ENCODE measurements at places on chromosomes 13 and 19.

DNA sequence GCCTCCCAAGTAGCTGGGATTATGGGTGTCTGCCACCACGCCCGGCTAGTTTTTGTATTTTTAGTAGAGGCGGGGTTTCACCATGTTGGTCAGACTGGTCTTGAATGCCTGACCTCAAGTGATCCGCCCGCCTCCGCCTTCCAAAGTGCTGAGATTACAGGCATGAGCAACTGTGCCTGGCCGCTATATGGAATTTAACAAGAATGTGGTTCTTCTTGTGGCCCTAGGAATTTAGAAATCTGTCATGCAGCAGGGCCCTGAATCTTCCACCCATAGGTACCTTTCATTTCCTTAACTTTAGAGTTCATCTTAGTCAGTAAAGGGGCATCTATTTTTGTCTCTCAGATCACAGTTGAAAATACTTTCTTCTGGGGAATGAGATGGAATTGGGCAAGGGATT is 25.6 kb upstream of the NDFIP2 start:
- no peak for DNase-seq

DNA sequence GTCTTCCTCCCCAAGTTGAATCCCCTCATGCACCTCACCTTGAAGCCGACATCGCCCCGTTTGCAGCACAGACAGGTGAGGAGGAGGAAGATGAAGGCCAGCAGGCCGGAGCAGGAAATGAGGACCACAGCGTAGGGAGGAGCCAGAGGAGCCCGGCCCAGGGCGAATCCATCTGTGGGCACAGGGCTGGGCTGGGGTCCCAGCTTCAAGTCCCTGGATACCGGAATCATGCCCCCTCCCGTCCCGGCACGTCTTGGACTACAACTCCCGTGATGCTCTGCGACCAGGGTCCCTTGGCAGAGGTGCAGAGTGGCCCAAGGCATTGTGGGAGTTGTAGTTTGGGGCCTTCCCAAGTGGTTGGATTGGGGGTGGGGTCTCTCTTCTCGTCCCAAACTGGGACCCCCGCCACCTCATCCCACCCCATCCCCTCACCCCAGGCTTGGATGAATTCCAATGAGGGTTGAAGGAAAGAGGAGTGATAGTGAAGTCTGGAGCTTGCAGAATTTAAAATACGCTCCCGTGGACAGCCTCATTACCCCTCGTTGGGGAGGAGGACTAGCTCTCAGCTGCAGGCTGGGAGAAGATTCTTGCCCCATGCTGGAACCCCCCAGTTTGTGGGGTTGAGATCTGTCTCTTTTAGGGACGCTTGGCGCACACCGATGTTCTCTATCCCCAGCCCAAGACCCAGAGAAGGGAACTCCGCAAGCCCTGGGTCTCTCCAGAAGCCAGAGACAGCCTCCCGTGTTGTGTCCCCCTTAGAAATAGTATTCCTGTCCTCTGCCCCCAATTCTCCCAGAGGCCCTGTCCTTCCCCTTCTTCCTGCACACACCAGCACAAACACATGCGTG is 990 bp downstream of the LMTK3 start:
- DNase-seq, result peak; percentile 64

DNA sequence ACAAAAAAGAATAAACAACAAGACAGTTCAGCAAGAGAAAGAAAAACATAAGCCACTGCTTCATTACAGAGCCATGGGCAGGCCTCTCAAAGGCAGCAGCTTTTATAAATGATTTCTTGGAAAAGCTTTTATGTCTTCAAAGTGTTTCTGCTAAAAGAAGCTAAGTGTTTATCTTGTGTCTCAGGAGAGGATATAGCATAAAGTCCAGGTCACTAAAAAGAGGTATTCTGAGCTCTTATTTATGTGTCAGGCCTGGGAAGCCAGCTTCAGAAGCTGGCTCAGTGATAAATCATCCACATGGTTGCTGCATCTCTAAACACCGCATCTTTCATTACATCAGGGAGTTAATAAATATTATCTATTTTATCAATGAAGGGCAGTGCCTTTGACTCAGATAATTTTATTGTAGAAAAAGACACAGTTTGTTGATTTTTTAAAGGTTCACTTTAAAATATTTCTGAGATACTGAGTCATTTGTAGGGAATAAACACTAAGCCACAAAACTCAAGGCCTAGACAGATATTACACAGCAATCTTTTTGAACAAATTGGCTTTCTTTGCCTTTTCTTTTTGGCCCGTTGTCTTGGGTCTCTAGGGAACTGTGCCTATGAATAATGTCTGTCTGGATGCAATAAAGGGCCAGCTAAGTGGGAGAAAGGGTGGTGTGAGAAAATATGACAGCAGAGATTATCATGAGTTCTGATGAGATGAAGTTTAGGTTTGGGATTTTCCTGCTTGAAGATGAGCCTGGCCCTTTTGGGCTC is 1086.6 kb downstream of the UQCRFS1 start:
- no peak for DNase-seq

DNA sequence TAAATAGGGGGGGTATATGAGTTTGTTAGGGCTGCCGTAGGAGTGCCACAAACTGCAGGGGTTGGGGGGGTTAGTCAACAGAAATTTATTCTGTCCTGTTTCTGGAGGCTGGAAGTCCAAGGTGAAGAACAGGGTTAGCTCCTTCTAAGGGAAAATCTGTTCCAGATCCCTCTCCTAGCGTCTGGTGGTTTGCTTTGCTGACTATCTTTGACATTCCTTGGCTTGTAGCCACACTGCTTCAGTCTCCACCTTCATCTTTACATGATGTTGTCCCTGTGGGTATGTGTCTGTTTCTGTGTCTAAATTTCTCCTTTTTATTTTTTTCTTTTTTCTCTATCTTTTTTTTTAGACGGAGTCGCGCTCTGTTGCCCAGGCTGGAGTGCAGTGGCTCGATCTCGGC is 8.1 kb upstream of the ICAM1 start:
- DNase-seq, result no peak

- DNase-seq, result peak; percentile 79
Observed at GRCh38 chr19:38852231-38853044, 2.7 kb upstream of the HNRNPL start.

GRCh38 chr13:85040215-85040614 is 759.0 kb downstream of the SLITRK6 start:
- no peak for DNase-seq

DNA sequence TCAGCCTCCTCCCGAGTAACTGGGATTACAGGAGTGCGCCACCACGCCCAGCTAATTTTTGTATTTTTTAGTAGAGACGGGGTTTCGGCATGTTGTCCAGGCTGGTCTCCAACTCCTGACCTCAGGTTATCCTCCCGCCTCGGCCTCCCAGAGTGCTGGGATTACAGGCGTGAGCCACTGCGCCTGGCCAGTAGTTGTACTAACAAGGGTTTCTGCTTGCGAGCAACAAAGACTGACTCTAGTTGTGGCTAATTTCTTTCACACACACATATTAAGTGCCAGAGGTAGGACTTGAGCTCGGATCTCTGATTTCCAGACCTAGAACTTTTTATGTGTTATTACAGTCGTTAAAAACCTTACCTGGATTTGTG is 635 bp upstream of the PCCA start:
- DNase-seq, result no peak

DNA sequence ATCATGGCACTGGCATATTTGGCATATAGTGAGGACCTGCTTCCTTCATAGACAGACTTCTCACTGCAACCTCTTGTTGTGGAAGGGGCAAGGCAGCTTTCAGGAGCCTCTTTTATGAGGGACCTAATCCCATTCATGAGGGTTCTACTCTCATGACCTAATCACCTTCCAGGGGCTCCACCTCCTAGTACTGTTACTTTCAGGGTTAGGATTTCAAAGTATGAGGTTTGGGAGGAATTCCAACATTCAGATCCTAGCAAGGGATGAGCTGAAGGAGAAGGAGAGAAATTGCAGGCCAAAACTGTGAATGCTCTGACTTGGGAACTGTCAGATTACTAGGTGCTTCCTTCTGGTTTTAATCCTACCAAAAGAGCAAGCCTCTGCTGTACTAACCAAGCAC is 87.8 kb downstream of the LMO7 start:
- no peak for DNase-seq
